HT1080 (cell line): ENCODE measurements at places on chromosomes 16 and 17.
A peak's percentile ranks its signal among the peaks of the same experiment; 100 is the strongest.

DNA sequence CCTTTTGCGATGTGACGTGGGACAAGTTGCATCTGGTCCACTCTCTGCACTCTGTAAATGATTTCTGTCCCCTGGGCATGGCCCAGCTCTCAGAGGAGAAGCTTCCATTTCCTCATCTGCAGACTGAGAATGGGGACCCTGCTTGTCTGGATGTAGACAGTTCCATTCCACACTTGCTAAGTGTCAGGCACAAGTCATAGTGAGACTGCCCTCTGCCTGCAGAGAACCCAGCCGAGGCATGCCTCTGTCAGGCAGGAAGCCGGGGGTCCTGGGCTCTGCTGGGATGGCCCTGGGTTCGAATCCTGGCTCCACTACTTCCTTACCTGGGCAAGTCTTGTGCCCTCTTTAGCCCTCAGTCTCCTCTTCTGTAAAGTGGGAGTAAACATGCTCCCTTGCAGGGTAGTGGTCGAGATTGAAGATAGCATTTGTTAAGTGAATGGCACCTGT lies 4.1 kb downstream of the MAP2K3 start:
- DNase-seq = no peak

DNA sequence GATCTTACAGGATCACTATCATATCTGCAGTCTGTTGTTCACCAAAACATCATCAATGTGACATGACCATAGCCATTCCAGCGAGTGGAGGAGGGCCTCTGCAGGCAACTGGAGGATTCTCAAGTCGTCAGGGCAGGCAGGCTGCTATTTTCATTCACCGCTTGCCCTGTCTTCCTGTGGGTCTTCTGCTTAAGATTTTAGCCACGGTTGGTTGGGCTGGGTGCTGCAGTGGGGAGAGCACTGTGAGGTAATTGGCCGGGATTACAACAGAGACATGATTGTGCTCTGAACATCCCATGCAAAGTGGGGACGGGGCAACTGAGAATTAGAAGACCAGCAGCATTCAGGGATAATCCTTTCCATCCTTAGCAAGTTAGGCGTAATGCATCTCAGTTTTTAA lies 245.9 kb downstream of the CPPED1 start:
- DNase-seq = no peak

- DNase-seq = no peak
Measured at GRCh38 chr16:21625026-21625425, 25.6 kb downstream of the METTL9 start.

DNA sequence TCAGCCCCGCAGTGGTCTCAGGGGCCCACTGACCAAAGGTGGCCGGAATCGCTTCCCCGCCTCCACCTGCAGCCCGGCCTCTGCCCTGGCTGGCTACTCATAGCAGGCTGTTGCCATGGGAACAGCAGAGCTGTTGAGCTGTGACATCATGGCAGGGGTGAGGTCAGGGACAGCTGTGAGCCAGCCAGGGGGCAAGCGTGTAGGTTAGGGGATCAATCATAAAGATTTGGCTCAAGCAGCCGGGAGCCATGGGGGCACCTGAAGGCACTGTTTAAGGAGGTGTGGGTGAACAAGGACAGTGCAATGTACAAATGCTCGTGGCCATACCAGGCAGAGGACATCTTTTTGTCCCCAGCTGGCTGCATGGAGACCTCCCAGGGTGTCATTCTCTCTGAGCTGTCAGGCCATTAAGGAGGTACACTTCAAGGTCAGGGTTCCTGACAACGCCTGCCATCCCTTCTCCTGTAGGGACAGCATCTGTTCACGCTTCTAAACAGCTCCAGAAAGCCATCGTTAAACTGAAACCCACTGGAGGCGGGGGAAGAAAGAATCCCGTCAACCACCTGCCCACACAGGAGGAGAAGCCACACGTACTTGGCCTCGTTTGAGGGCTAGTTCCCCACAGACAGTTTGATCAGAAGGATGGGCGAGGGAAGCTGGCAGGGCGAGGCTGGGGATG lies at the start of gene CEP295NL:
TSS of gene CEP295NL (minus strand) at position 101 of the 679 bp plus-strand sequence. CDS start 1,373 bp downstream, outside the sequence.
- no peak for DNase-seq

DNA sequence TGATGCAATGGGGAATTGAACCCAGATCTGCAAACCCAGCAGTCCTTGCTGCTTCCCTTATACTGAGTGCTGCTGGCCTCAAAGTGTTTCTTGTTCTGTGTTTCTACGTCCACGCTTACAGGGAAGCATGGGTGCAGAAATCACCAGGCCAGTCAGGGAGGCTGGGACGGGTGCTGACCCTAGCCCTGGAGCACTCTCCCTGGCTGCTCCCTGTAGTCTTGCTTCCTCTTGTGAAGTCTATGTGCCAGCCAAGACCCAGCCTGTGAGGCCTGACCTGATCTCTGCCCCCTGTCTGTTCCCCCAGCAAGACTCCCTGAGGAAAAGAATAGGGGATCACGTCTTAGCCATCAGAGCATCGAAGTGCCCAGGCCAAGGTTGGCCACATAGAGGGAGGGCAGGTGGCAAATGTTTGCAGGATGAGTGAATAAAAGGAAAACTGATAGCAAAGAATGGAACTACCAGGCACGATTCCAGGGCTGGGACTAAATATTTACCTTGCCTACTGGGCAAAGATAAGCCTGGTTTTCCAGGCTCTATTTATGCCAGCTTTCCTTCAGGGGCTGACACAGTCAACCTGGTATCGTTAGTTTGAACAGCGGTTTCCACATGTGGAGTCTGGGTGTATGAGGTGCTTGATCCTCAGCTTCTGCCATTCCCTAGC lies 41.2 kb upstream of the RHOT1 start:
- DNase-seq = no peak

GRCh38 chr16:57601801-57602478 lies 26.5 kb upstream of the ADGRG1 start:
- no peak for DNase-seq

DNA sequence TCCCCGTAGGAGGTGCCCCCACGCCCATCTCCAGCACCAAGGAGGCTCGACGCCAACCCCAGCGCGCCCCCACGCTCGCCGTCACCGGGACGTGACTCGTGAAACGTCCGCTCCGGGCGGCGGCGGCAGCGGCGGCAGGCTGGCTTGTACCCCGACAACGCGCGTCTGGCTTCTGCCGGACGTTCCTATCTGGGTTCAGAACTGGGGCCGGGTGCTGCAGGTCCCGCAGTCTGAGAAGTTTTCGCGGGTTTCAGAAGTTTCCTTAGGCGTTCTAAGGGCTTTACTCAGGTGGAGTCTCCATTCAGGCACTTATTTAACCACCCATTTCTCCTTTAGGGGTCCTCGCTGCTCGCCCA lies 672 bp upstream of the ALKBH5 start:
- no peak for DNase-seq

DNA sequence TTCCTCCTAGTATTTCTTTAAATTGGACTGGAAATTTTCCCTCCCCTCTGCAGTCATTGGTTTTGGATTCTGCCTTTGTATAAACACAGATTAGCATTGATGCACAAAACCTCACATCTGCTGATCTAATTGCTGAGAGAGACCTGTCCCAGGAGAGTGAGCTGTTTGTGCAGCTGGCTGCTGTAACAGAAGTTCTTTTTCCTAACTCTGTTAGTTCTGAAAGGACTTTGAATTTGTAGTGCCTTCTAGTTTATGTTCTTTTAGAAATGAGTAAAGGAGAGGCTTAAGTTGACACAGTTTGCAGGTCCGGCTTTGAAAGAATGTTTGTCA lies 45.2 kb upstream of the KPNB1 start:
- DNase-seq = no peak

DNA sequence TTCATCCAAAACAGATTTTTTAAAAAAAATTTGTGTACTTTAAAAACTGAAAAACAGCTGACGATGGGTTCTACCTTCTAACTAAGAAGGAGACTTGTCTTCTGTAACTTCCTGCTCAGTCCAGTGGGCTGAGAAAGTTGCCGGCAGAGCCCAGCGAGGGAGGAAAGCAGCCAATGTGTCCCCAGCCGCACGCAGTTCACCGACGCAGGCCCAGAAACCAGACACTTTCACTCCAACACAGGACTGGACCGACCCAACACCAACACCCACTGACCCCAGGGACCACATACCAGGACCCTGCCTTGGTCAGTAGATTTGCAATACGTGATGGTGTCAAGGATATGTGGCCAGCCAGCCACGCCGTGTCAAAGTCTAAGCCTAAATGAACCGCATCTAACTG lies 25.6 kb downstream of the TRAP1 start:
- DNase-seq = no peak

- peak; percentile 87 for DNase-seq
Measured at GRCh38 chr17:64377769-64378282, 12.8 kb downstream of the PECAM1 start.

- DNase-seq = no peak
Measured at GRCh38 chr16:67157892-67158635, 1.6 kb downstream of the TRADD start.
